ENCODE measurements at places on chromosomes 11 and 22.

- peak; percentile 42 for DNase-seq
Observed at GRCh38 chr11:111347723-111348115, 31.4 kb downstream of the POU2AF1 start.

DNA sequence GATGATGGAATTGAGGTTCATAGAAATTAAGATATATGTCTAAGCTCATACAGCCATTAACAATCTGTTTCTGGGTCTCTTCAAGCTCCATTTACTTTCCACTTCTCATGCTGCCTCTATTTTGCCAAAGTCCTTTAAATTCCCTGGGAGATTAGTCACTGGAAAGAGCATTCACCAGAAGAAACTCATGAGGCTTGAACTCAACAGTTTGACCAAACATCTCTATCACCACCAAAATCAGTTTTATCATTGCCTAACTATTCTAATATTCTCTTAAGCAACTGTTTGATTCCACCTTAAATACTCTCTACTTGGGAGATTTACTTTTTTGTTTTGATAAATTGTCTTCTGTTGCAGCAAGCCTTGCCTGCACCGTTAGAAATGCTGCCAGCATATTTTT is 881.3 kb downstream of the KCNA4 start:
- no peak for DNase-seq

GRCh38 chr11:128488471-128488870 is 98.9 kb downstream of the ETS1 start:
- DNase-seq, result no peak

DNA sequence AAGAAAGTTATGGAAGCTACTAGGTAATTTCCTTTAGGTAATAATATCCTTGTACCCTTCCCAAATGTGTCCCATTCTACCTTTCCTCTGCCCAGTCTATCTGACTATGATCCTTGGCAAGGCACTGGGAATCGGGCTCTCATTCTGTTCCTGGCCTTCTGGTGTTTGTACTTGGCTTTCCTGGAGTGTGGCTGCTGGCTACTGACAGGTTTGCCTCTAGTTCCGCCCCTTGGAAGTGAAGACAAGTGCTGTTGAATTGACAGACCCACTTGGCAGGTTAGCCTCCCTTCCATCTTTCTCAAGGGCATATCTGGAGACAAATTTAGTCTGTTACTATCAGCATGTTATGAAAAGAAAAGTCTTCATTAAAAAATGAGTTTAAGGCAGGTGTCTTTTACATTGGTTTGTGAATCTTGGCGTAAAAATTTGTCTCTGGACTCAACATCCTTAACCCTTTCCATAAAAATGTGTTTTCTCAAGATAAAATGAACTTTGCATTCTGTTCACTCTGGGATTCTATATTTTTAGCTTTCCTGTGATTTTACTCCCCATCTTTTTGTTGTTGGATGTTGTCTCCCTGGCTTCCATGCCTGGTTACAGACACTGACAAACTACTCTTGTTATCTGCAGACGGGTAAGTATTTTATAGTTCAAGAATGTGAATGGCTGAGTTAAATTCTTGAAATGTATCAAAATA is 287.4 kb upstream of the PDGFD start:
- no peak for DNase-seq

GRCh38 chr11:86799680-86800075 is 664 bp upstream of the PRSS23 start:
- no peak for DNase-seq

- no peak for DNase-seq
Observed at GRCh38 chr11:114000526-114000925, 25.6 kb downstream of the HTR3A start.

- DNase-seq, result no peak
Observed at GRCh38 chr11:120182372-120182771, 28.5 kb upstream of the OAF start.

DNA sequence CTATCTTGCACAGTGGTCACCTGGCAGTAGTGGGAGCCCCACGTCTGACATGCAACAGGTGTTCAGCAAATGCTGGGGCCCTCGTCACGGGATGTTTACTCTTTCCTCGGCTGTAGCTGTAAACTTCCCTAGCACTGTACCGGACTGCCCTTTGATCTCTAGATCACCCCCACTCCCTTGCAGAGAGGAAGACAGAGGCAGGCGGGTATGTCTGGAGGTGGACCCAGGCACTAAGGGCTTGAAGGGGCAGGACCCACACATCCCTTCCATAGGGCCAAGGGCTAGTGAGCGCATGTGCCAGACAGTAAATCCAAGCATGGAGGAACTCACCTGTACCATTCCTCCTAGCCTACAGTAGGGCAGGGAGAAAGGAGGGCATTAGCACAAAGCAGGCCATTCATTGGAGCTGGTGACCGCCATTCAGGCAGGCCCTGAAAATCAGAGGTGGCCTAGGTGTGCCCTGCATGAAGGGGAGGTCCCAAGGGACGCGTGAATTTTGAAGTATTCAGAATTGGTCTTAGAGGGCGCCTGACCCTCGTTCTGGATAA is 1.9 kb upstream of the SMTN start:
- no peak for DNase-seq

- DNase-seq, result no peak
Observed at GRCh38 chr11:76209375-76209972, 3.2 kb upstream of the WNT11 start.

DNA sequence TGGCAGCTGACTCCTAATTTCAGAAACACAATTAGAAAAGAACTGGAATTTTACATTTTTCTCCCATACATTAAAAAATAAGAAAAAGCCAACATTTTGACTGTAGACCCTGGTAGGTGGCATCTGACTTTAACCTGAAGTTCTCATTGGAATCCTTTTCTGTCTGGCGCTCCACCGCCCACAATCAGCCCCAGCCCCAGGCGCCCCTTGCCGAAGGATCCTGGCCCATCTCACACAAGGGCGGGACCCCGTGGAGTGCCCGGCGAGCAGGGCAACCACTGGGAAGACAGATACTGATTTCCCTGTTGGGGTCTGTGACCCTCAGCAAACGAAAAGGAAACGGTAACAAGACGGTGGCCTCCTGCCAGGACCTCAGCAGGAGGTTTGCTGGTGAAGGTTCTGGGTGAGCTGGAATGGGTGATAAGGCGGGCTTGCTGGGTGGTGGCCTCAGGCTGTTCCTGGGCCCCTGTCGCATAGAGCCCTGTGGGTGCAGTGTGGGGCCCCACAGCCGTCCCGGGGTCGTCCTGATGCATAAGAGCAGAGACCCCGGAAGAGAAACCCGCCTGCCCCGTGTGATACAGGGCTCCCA is 15.7 kb downstream of the TSPO start:
- peak; percentile 0 for DNase-seq

DNA sequence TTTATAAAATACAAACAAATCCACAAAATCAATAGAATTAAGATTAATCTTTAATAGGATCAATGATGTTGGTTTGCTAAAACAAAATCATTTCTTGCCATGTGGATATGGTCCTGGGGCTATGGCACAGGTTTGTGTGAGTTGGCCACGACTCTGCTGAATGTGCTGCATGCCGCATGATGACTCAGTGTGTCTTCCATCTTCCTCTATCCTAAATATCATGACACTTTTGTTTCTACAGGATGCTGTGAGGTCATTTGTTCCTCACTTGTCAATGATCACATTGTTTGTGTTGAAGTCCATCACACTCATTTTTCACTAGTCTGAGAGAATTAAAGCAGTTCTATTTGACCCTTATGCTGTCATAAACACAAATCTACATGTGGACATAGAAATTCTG is 167.2 kb upstream of the ZBED5 start:
- peak; percentile 83 for DNase-seq

- no peak for DNase-seq
Observed at GRCh38 chr11:19734171-19734570, 21.5 kb downstream of the NAV2 start.

GRCh38 chr22:30615543-30615954 is 8.6 kb downstream of the TCN2 start:
- DNase-seq, result peak; percentile 80

DNA sequence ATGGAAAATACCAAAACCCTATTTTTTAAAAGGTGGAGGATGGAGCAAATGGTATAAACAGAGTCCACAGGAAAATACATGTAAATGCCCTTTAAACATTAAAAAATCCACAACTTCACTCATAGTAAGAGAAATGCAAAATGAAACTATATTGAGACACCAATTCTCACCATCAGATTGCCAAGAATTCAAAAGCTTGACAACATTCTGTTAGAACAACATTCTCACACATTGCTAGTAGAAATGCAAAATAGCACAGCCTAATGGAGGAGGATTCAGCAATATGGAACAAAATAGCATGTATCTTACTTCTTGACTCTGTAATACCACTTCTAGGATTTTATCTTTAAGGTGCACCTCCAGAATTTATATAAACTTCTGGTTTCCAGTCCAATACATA is 351.8 kb downstream of the NXPE2 start:
- no peak for DNase-seq

DNA sequence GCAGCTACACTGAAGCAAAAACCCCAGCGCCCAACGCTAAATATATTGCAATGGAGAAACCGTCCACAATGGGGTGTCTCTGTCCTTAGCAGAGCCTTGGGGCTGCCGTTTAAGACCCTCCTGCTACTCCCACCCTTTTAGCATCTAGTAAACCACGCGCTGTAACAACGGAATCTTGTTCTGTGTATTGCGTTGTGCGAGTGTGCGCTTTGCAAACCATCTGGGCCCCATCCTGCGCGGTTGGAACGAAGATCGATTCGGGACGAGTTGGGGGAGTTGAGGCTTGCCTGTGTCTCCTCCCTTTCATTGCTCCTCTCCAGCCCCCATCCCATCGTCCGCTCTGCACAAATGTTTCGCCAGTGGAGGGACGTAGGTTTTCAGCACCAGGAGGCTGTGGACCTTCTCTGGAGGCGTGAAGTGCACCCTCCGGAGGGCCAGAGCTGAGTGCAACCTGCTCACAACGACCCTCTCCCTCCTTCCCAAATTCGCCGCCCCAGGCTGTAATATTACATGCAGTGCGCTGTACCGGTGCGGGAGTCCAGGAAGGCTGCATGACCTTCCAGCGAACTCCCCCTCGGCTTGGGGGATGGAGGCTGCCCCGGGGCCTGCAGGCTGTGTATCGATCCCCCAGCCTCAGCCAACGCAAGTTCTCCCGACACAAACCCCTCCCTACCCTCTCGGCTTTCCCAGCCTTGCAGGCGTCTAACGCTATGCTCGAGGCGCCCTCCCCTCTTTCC is 1.6 kb upstream of the KMT2A start:
- DNase-seq, result no peak

DNA sequence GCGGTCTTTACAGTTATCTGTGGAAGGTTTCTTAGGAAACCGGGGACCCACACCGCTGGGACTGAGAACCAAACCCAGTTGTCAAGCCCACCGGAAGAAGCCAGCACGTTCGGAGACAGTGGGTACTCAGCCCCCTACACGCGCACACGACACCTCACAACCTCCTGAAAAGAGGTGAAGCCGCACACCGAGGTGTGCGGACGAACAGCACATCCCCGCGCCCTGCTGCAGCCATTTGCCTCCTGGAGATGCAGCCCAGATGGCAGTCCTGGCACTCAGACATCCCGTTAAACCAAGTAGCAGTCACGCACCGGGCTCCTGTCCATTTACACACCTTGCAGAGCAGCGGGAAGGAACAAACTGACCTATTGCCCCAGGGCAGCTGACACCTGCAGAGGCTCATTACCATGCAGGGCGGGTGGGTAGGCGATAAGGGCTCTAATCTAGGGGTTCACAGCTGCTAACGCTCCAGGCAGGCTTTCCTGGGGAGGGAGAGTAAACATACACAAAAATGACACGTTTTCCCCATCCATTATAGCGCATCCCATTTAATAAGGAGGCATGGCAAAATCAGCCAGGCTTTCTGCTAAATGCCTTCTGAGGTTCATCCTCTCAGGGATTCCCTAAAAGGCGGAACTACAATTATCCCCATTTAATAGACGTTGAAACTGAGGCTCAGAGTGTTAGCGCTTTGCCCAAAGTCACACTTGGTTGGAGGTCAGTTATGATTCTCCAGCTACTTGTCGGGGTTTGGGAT is 864 bp upstream of the EHBP1L1 start:
- no peak for DNase-seq

DNA sequence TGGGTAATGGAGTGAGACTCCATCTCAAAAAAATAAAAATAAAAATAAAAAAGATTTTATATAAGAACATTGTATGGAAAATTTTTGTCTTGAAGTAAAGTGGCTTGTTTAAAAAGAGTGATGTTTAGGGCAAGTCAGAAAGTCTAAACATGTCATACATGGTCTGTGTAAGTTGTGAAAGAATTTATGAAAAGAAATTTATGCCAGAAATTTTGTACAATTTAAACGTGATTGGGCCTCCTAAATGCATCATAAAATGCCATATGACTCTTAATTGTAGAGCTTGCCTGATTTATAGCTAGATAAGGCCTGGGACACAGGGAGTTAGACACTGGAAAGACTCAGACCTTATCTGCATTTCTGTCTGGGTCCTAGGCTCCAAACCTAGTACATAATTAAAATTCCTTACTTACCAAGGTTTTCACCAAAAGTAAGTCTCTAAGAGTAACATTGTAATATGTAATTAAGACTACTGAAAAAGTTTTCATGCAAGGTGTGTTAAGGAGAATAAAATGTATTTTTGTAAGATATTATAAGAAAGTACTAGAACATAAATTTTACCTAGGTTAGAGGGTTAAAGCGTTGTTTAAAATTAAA is 110.5 kb downstream of the AASDHPPT start:
- DNase-seq, result no peak

GRCh38 chr22:35392357-35392756 is 7.6 kb upstream of the MCM5 start:
- DNase-seq, result no peak

Data from suppressor macrophage (primary cell).